ENCODE measurements at places on chromosomes 3 and 15.

GRCh38 chr3:88713233-88713691, 394.2 kb upstream of the EPHA3 start:
- DNase-seq = no peak

DNA sequence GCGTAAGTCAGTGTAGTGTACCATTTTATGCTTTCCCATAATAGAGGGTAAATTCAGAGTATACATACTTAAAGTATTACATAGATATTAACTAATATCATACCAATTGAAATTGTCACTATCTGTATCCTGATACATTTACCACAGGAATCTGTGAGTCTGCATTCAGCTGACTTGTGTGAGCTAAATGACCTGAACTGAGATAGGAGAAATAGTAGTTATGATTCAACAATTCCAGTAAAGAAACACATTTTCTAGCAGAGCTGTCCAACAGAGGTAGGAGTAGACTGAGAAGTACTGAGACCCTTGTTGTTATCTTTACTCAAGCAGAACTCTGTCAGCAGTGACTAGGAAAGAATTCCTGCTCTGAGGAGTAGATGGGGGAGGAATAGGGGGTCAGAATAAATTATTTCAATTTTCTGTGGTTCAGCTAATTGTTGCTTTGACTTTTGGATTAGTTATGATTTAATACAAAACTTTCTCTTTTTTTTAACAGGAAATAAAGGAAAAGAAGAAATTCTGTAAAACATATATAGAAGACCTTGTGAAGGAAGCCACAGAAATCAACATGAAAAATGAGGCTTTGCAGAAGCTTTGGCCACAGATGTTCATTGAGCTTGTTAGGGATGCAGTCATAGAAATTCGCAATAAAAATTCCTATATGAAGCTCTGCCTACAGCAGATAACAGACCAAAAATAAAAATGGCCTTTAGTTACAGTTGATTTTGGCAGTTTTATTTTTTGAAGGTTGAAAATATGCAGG, 66.2 kb upstream of the THSD4 start:
- DNase-seq = no peak

DNA sequence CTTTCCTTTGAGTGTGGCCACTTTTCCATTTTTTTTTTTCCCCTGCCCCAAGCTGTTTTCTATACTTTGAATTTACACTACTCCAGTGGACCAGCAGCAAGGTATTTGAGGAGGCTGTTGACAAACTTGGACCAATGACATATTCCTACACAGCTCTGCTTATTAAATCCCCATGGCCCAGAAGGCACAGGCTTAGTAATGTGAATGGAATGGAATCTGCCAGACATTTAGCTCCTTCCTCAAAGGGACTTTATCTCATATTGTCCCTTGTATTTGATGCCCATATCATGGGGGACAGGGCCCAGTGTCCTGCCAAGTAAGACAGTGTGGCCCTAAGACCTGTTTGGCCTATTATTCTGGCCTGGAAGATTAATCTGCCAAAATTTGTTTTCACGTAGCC, 107.5 kb downstream of the CHCHD6 start:
- DNase-seq = no peak

- DNase-seq = no peak
These were observed 6.0 kb upstream of the WDR6 start for GRCh38 chr3:49001155-49001554.

DNA sequence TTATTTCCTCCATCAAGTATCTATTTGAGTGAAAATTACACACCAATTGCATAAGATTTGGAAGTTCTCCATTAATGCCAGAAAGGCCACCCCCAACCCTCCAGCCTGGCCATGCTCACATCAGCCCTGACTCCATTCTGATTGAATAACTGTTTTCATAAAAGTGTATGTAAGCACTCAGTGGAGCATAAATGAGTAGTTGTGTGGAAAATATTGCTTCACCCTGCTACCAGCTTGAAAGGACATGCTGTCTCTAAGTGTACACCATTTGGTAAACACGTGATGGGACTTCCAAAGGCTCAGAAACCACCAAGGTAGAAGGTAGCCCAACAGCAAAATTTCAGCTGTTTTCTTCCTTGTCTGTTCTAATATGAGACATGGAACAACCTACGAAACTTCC, 393.8 kb downstream of the ZNF385D start:
- DNase-seq = no peak

GRCh38 chr3:165503346-165503745, 307.2 kb upstream of the SLITRK3 start:
- no peak for DNase-seq

DNA sequence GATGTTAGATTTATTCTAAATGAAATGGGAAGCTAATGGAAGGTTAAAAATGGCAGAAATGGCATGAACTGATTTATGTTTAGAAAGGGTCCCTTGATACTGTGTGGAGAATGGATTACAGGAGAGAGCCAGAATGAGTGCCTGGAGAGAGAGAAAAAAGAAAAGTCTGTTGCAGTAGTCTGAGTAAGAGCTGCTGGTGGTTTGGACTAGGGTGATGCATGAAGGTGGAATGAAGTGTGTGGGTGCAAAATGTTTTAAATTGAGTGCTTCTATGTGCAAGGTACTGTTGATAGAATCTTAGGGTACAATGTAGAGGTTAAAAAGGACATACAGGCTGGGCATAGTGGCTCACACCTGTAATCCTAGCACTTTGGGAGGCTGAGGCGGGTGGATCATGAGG, 11.4 kb upstream of the MGA start:
- no peak for DNase-seq

DNA sequence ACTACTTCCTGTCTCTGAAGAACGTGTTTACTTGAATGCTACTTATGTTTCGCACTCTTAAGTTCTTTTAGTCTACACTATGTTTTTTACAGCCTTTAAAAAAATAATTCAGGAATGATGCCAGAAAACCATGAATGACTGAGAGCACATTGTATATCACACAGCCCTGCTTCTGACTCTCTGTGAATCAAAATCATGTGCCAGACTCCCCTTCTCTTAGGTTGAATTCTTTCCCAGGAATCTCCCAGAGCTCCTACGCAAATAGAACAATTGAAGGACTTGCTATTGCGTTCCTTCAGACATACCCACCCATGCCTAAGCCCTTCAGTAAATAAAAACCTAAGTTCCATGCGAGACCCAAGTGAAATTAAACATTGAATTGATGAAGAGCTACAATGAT, 782.0 kb upstream of the ALCAM start:
- no peak for DNase-seq

DNA sequence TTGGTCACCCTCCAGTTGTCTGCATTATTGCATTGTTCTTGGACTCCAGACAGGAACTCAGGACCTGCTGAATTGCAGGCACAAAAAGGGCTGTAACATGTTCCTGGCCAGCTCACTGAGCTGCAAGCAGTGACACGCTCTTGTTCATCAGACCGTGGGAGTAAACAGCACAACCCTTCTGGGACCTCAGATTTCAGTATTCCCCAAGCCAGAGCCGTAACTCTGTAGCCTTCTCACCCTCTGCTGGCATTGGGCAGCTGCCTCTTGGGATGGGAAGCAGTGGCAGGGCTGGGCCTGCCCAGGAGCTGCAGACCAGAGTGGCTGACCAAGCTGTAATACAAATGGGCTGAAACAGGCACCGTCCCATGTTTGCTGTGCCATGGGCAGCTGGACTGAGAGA, 607.1 kb upstream of the BCHE start:
- no peak for DNase-seq

GRCh38 chr15:92244703-92245102, 149.0 kb upstream of the ST8SIA2 start:
- no peak for DNase-seq

DNA sequence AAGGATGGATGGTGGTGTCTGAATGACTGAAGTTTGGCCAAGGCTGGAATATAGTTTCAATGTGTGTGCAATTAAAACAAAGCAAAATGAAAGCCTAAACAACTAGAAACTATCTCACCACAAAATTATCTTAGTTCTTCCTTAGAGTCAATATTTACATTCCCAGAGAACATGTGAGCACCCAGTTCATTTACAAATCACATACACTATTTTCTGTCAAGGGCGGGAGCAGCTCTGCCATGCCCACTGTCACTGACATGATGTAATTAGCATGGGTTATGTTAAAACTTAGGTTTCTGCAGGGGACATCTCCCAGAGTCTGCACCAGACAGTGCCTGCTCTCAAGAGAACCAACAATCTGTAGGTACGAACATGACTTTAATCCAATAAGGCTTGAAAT, 65.0 kb downstream of the PDZRN3 start:
- DNase-seq = no peak

- no peak for DNase-seq
These were observed 9.3 kb downstream of the GRAMD1C start for GRCh38 chr3:113847664-113848461.

DNA sequence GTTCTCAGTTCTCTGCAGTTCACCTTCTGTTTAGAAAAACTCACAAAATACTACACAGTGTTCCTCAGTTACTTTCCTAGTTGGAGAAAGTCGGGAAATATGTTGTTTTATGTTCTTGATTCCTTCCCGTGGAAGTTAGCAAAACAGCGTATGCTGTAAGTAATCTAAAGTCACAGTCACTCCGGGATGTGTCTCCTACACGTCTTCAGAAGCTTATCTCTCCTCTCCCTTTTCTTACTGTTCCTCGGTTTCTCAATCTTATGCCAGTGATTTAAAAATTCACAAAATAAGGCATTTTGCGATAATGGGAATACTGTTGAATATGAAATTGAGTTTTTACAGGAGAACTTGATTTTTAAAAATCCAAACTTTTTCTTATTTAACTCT, 1.7 kb downstream of the HEG1 start:
- DNase-seq = no peak

All from stimulated activated CD4-positive, alpha-beta T cell treated with anti-CD3 and anti-CD28 coated beads, Interleukin-2, amount 100 ng/mL, for 24 hours (primary cell).